Activated CD8-positive, alpha-beta T cell treated with anti-CD3 and anti-CD28 coated beads, Interleukin-2, amount 10 ng/mL, durations not matched to agents 7 days and 5 days (primary cell): ENCODE measurements at places on chromosomes 3 and 15.

- DNase-seq = no peak
Measured at GRCh38 chr3:179895330-179895729, 141.4 kb downstream of the PEX5L start.

- no peak for DNase-seq
Measured at GRCh38 chr15:62060896-62061280, 641 bp upstream of the VPS13C start.

DNA sequence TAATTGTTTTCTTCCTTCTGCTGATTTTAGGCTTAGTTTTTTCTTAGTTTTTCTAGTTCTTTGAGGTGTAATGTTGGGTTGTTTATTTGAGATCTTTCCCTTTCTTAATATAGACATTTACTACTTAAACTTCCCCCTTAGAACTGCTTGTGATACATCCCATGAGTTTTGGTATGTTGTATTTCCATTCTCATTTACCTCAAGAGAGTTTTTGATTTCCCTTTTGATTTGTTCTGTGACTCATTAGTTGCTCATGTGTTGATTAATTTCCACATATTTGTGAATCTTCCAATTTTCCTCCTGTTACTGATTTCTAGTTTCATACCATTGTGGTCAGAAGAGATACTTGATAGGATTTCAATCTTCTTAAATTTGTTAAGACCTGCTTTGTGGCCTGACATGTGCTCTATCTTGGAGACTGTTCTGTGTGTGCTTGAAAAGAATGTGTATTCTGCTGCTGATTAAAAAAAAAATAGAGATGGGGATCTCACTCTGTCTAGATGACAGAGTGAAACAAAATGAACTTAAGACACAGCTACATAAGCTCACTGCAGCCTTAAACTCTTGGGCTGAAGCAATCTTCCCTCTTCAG, 22.3 kb downstream of the GRM2 start:
- no peak for DNase-seq

- no peak for DNase-seq
Measured at GRCh38 chr15:57158589-57158988, 217.7 kb upstream of the CGNL1 start.

- DNase-seq = no peak
Measured at GRCh38 chr15:101255051-101255395, 3.2 kb upstream of the CHSY1 start.
